CD4-positive, alpha-beta T cell treated with Interleukin-21 for 1 hour (primary cell): ENCODE measurements at places on chromosomes 13 and 19.

DNA sequence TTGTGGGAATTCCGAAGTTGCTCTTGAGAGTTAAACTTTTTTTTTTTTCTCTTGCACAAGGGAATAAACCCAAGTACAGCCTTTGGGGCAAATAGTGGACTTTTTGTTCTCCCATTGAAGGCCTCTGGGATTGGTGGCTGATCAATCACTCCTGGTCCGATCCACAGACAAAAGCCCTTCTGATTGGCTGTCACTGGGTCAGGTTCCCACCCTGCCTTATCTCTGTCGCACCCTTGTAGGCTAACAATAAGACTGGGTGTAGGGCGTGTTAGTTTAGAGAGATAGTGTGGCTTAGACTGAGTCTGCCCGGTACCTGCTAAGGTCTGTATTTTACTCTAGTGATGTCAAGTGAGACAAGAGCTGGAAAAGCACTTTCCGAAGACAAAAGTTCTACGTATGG, 380.8 kb downstream of the NDFIP2 start:
- DNase-seq: no peak

DNA sequence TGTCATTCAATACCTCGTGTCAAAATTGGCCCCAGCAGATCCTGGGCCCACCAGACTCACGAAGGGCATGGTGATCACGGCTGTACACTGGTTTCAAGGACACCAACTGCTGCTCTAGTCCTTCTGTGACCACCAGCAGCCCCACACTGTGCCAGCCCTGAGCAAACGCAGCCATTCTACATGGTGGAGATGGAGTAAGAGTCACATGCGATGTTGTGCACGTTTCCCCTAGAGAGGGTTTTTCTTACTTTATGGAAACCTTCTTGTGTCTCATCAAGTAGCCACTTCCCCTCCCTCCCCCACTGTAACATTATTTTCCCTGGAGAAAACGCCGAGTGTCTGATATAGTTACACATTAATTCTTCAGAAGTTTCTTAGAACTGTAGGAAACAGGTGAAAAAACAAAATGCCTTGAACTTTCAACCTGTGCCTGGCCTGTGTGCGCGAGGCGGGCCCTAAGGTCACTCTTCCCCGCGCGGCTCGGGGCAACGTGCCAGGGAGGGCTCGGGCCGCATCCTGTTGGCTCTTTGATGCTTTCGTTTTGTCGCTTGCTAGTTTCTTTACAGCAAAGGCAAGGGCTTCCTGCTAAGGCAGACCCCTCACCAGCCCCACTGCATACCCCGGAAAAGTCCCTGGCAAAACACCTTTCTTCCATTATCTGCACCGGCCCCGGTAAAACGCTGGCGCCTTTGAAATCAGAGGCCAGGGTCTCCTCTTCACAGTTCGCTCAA, 44.6 kb downstream of the GGACT start:
- no peak for DNase-seq

- DNase-seq: no peak
These were observed 5.8 kb downstream of the CERS1 start for GRCh38 chr19:18889949-18890745.

- DNase-seq: peak; percentile 37
These were observed 185.4 kb downstream of the KDM4B start for GRCh38 chr19:5154129-5154798.

DNA sequence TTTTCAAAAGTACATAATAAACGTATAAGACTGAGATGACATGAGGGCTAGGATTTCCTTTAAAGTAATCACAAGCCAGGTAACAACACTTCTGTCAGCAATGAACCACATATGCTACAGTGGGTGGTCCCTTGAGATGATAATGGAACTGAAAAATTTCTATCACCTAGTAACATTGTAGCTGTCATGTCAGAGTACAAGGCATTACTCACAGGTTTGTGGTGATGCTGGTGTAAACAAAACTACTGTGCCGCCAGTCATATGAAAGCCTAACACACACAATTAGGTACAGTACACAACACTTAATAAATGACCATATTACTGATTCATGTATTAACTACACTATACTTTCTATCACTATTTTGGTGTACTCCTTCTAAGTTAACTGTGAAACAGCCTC, 36.8 kb downstream of the MIPEP start:
- no peak for DNase-seq

GRCh38 chr13:37448153-37448552, 150.4 kb downstream of the POSTN start:
- no peak for DNase-seq

- DNase-seq: no peak
These were observed 12.1 kb upstream of the MYCBP2 start for GRCh38 chr13:77338961-77339401.

DNA sequence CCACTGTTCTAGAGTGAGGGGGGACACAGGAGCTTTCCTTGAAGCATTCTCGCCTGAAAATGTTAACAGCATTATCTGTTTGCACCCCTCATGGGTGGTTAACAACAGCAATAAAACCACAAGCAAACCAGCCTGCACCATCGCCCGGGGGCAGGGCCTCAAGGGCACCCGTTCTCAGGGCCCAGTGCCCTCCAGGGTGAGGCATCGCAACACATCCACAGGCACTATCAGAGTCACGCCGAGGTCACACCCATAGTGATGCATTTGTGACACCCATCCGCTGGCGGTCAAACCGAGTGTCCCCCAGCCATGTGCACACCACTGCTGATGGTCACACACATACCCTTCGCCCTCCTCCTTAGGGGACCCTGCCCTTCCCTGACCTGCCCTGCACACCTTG, 4.6 kb downstream of the FUT5 start:
- no peak for DNase-seq

DNA sequence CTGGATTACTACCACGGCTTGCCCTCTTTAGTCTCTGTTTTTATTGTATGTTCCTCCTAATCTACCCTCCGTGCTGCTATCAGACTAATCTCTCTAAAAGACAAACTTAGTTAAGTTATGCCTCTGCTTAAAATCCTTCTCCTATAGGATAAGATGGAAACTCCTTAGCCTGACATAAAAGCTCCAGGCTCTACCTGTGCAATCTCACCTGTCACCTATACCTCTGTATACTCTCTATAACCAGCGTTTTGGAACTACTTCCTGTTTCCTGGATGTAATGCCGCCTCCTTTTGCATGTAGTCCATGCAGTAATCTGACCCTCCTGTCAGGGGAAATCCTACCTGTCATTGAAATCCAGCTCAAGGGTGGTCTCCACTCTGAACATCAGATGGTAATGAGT, 41.2 kb downstream of the OLFM4 start:
- no peak for DNase-seq

GRCh38 chr19:43660971-43661360, 9.0 kb downstream of the PLAUR start:
- no peak for DNase-seq

DNA sequence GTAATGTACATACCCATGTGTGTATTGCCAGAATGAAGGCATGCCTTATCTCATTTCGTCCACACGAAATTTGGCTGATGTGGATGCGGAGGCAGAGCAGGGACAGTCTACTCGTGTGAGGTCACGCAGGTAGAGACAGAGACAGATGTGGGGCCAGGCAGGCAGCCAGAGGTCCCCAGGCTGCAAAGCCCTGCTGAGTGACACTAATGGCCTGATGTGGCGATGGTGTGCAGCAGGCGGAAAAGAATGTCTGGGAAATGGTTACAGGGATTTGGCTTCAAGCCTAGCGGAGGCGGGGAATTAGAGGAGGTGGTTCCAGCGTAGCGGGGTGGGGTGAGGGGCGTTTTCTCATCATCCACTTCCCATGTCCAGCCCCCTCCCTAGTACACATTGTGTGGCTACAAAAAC, 4.2 kb upstream of the IZUMO2 start:
- no peak for DNase-seq

GRCh38 chr13:48549658-48550057, 16.8 kb upstream of the RCBTB2 start:
- DNase-seq: no peak

- no peak for DNase-seq
These were observed 16.9 kb downstream of the SLC25A30 start for GRCh38 chr13:45401314-45401713.

DNA sequence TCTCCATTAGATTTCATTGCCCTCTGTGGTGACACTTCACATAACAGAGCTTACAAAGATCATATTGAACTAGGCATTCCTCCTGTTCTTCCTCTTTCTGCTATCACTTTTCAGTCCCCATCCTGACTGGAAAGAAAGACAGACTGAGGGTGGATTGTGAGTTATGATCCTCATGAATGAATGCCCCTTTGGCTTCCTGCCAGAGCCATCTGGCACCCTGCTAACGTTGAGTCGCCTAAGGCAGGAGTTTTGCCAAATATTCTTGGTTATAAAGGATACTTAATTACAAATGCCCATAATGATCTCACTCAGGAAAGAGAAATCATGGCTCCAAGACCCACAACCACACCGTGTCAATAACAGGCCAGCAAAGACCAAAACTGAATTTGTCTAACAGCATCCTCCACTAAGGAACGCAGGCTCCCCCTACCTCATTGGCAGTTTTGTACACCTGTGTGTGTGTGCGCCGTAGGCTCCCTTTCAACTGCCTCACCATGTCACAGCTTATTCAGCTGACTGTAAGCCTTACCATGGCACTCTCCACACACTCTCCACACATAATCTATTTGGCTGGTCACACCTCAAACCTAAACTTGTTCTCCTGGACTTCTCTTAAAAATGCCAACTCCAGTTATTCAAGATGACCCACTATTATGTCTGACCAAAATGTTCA, 15.5 kb downstream of the ZNF211 start:
- no peak for DNase-seq
